ENCODE measurements at places on chromosomes 6 and 20.

DNA sequence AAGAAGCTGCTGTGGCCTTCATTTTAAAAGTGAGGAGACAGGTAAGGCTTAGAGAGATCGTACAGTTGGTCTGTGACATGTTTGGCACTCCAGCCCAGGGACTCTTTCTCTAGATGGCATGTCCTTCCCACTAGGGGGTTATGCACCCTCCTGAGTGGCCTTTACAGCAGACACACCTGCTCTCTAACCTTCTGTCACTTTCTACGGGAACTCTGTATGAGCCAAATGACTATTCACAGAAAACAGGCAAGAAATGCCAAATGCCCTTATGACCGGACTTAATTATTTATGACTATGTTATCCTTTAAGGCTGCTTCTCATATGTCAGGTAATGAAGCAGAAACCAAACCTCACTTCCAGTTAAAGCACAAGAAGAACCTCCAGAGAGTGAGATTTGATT lies 91.2 kb downstream of the MAP3K5 start:
- peak; percentile 94 for DNase-seq

GRCh38 chr6:128806261-128806660 lies 76.7 kb upstream of the LAMA2 start:
- DNase-seq: no peak

GRCh38 chr6:130138116-130138908 lies 84.4 kb downstream of the SAMD3 start:
- DNase-seq: no peak

GRCh38 chr20:53829255-53829723 lies 235.7 kb upstream of the ZNF217 start:
- DNase-seq: no peak
